ENCODE measurements at places on chromosomes 3 and 15. TPM values are rescaled to one million over a fixed set of nuclear protein-coding genes. Genes with fewer than 3 reads are reported as not detected.

GRCh38 chr3:171183042-171183441, 156.5 kb upstream of the SLC2A2 start:
- DNase-seq = no peak

DNA sequence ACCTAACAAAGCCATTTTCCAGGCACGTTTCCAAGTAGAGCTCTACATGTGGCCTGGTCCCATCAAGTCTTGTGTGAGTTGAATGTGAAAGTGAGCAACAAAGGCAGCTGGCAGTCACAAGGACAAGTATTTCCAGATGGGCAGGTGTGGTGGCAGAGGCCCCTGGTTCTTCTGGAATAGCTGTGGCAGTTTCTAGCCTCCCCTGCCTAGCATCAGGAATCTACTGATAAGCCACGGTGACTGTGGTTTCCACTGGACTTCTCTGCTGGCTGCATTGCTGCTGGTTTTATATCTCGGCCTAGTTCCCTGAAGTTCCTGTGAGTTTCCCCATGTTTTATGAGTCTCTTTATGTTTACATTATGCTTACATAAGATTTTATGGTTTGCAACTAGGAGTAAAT, 117.7 kb downstream of the GOLIM4 start:
- DNase-seq = no peak

DNA sequence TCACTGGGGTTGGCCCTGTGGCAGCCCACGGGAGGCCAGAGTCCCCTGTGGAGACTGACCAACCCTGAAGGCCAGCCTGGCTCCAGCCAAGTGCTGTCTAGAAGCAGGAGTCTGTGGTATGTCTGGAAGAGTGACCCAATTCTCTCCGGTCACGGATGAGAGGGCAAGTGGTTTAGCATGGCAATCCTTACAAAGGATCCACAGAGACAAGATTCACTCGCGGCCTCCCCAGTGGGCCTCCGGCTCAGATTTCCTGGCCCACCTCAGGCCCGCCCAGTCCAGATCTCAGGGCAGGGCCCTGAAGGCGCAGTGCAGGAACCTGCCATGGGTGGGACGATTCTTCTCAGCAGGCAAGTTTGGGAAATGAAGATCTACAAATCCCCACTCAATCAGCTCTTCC, 5.0 kb upstream of the BCL2L10 start:
- no peak for DNase-seq

The ZNF774 gene
- 13.1 TPM for total RNA-seq

- no peak for DNase-seq
Observed at GRCh38 chr3:83625261-83625660, 1333.5 kb upstream of the CADM2 start.

DNA sequence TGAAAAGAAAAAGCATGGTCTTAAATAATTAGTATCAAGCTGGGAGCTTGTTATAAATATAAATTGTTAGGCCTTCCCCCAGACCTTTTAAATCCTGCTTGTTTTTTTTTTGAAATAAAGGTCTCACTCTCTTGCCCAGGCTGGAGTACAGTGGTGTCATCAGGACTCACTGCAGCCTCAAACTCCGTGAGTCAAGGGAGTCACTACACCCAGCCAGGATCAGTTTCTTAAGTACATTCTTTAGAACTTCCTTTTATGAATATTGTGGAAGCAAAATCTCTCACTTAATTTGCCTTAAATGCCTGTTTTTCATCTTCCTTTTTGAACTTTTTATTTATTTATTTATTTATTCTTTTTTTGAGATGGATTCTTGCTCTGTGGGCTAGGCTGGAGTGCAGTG, 20.8 kb upstream of the DENND4A start:
- no peak for DNase-seq

- peak; percentile 52 for DNase-seq
Observed at GRCh38 chr15:71079208-71080044, 35.8 kb upstream of the THSD4 start.

DNA sequence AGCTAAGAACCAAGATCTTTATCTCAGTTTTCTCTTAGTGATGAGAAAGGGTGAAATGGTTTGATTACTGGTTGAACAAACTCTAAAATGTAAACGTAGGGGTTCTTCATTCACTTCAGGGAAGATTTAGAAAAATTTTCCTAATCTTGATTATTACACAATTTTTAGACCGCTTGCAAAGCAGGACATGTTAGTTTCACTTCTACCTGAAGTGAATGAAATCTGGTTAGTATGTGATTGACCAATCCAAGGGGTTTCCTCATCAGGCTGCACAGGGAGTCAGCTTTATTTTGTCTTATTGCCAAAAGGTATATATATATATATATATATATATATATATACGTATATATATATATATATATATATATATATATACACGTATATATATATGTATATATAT, 740.4 kb downstream of the TUSC7 start:
- DNase-seq = no peak

The DRD3 gene
- not detected for total RNA-seq

DNA sequence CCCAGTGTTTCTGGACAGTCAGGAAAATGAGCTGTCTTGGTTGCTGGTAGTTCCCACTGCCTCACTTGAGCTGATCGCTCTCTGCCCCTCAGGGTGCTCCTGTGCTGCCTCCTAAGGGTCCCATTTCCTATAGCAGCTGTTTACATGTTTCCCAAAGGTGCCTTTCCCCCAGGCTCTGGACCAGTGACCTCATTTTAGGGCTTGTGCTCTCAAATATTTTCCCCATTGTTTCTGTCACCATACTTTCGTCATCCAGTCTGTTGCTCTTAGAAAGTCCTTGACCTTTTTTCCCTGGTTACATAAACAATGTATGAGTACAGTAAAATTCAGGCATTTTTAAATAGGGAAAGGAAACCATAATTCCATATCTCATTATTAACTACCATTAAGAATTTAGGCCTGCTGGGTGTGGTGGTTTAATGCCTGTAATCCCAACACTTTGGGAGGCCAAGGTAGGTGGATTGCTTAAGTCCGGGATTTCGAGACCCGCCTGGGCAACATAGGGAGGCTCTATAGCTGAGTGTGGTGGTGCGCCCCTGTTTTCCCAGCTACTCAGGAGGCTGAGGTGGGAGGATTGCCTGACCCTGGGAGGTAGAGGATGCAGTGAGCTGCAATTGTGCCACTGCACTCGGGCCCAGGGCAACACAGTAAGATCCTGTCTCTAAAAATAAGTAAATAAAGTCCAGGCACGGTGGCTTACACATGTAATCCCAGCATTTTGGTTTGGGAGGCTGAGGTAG, 11.7 kb downstream of the RAD54L2 start:
- no peak for DNase-seq

DNA sequence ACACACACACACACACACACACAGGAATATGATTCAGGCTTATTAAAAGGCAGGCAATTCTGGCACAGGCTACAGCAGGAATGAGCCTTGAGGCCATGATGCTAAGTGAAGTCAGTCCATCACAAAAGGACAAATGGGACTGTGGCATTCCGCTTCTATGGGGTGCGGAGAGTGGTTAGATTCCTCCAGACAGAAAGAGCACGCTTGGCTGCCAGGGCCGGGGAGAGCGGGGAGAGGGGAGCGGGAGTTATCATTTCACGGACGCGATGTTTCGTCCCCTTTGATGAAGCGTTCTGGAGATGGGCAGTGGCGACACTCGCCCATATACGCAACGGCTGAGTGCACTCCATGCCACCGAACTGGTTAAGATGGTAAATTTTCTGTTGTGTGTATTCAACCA, 58.5 kb upstream of the FAM174B start:
- peak; percentile 35 for DNase-seq

The ZFYVE19 gene
- total RNA-seq = 22.7 TPM

- no peak for DNase-seq
Observed at GRCh38 chr15:69090197-69090948, 70.1 kb upstream of the GLCE start.

DNA sequence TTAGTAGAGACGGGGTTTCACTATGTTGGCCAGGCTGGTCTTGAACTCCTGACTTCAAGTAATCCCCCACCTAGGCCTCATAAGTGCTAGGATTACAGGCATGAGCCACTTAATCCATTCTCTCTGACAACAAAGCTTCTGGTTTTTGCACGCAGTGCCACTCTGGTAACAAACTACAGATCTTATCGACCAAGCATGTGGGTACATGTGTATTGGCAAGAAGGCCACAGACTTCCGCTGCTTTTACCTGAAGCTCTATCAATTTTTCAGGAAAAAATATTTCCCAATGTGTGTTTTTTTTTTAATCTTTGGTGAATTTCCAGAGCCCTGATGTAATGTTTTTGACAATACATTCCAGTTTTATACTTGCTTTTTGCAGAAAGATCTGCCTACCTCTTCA, 182.5 kb downstream of the PCCB start:
- no peak for DNase-seq

DNA sequence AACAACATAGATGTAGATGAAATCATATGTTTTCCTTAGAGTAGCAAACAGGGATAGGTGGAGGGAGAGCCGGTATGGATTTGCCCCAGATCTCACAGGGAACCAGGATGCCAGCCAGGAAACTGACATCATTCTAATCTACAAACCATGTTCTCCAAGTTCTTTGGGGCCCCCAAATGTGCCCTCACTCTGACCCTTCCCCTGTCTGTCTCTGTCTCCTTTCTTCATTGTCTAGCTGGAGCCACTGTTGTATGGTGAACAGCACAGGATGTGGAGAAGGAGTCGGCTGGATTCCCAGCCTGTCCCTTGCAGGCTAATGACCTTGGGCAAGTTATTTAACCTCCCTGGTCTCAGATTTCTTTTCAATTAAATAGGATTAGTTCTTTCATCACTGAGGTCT, 962 bp downstream of the ATP13A5 start:
- no peak for DNase-seq
